ENCODE measurements at places on chromosomes 3 and 15.
A peak's percentile ranks its signal among the peaks of the same experiment; 100 is the strongest.

- no peak for DNase-seq
Observed at GRCh38 chr3:132016061-132017041, 18.5 kb downstream of the CPNE4 start.

- DNase-seq: peak; percentile 51
Observed at GRCh38 chr3:13192471-13193213, 119.4 kb upstream of the IQSEC1 start.

GRCh38 chr3:161270991-161271390 lies 49.9 kb downstream of the NMD3 start:
- DNase-seq: no peak

GRCh38 chr3:89787979-89788378 lies 680.6 kb downstream of the EPHA3 start:
- DNase-seq: no peak

- DNase-seq: no peak
Observed at GRCh38 chr3:65836047-65836446, 202.7 kb downstream of the MAGI1 start.

DNA sequence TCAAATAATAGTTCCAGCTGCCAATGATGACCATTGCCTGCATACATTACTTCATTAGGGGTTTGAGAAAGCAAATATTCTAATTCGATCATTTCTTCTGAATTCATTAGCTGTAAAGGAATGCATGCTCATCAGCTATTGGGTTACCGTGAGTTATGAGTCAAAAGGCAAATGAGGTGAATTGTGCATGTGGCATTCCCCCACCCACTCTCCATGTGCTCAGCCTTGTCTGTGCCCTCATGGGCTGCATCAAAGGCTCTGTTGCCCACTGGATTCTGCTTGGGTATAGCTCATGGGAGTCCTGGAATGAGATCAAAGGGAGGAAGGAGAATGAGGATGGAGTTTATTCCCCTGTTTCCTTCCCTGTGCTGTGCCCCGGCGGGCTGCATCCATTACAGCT lies 99.3 kb upstream of the CHRNA7 start:
- no peak for DNase-seq

DNA sequence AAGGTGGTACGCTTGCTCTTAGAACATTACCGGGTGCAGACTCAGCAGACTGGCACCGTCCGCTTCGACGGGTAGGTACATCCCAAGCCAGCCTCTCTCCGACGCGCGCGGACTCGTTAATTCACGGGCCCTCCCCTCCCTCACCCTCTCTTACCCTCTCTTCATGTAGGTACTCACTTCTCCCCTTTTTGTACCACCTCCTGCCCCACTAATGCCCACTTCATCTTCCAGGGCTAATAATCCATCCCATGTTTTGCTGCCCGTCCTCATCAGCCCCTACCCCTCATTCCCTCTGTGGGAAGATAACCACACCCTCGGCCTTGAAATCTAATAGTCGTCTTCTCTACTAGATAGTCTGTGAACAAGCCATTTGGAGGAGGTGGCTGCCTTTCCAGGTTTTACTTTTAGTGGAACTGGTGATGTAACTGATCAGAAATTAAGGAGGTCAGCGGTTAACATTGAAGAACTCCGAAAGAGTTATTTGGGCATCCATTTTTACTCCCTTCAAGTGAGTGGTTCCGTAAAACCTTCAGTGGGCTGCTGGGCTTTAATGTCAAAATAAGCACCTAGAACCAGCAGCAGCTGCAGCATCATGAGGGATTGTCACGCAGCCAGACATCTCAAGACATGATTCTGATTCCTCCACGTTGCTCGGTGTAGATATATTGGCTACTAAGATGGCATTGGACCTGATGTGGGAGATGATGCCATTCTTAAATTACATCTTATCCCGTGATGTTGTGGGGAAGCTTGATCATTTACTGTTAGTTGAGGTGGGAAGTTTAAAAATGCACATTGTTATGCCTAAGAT lies 1.3 kb downstream of the FEM1B start:
- DNase-seq: no peak

DNA sequence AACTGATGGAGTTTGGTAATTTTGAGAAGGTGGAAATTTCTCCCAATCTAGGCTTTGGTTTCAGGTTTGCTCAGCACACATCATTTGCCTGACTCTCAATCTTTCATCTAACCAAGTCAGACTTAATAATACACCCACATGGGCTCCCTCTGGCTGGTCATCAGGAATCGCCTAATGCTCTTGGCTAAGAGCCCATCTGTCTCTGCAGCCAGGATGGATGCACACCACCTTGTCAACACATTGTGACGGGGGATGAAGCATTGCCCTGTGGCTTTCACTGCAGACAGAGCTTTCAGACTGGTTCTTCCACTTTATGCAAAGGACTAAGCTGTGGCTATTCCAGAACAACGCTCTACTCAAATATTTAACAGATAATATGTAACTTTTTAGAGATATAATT lies 3.0 kb upstream of the HDGFL3 start:
- DNase-seq: no peak

DNA sequence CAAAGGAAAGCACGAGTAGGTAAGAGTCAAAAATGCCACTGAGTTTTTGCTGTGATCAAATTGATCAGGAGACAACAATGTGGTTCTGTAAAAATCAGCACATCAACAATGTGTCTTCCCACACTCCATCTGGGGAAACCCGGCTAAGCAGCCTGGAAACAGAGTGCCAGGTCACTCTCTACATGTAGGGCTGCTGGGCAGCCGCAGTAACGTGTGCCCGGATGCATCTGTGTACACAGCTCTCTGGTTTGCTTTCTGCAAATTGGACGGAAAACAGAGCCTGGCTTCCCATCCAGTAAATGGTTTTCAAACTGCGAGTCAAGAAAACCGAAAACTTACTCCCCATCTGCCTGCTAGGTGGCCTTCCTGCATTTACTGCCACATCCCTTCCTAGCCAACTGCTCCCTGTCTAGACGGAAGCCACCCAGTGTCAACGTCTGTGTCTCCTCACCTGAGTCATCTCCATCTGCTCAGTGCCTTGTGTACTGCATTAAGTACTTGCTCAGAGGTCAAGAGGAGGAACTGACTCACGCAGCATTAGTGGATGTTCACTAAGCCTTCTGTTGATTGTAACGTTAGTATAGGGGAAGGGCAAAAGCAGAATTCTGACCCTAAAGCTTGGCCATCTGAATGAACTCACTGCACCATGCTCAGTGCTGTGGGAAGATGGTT lies 124.1 kb downstream of the TJP1 start:
- no peak for DNase-seq

DNA sequence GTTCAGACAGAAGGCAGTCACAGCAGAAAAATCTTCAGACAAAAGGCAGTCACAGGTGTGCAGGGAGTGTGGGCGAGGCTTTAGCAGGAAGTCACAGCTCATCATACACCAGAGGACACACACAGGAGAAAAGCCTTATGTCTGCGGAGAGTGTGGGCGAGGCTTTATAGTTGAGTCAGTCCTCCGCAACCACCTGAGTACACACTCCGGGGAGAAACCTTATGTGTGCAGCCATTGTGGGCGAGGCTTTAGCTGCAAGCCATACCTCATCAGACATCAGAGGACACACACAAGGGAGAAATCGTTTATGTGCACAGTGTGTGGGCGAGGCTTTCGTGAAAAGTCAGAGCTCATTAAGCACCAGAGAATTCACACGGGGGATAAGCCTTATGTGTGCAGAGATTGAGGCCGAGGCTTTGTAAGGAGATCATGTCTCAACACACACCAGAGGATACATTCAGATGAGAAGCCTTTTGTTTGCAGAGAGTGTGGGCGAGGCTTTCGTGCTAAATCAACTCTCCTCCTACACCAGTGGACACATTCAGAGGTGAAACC lies 27.6 kb downstream of the ZNF589 start:
- DNase-seq: no peak

GRCh38 chr15:49015896-49016295 lies 30.4 kb downstream of the SECISBP2L start:
- no peak for DNase-seq

GRCh38 chr15:85331655-85332285 lies 48.6 kb upstream of the AKAP13 start:
- DNase-seq: no peak

DNA sequence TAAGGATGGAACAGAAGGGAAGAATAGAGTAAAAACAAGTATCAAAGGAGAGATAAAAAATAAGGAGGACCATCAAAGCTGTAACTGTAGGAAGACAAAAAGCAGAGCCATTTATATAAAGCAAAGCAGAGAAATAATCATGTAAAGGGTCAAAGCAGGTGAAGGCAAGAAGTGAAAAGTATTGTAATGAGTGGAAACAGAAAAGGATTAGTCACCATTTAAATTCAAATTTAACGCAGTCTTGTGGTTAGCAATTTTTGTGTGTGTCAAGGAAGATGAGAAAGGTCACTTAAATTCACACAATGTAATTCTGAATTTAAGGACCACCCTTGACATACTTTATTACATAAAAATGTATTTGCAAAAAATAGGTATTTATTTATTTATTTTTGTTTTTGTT lies 567.8 kb downstream of the ROBO1 start:
- no peak for DNase-seq

- DNase-seq: no peak
Observed at GRCh38 chr15:63052961-63053698, 10.6 kb downstream of the TPM1 start.

- DNase-seq: no peak
Observed at GRCh38 chr3:69326855-69327300, 59.0 kb downstream of the FRMD4B start.

DNA sequence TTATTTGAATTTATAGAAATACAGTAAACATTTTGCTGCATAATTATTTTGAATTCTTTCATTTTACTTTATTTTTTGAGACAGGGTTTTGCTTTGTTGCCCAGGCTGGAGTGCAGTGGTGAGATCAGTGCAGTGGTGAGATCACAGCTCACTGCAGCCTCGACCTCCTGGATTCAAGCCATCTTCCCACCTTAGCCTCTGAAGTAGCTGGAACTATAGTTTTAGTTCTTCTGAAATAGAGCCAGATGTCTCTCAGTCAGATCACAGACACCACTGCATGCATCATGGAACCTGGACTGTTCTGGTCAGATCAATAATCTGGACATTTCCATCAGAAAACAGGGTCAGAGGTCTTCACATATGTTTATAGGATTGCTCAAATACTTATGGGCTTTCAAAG lies 7.9 kb downstream of the RPLP1 start:
- DNase-seq: no peak

GRCh38 chr15:81043281-81043934 lies 42.7 kb downstream of the TLNRD1 start:
- no peak for DNase-seq

- DNase-seq: no peak
Observed at GRCh38 chr15:69956417-69956816, 141.3 kb downstream of the TLE3 start.

DNA sequence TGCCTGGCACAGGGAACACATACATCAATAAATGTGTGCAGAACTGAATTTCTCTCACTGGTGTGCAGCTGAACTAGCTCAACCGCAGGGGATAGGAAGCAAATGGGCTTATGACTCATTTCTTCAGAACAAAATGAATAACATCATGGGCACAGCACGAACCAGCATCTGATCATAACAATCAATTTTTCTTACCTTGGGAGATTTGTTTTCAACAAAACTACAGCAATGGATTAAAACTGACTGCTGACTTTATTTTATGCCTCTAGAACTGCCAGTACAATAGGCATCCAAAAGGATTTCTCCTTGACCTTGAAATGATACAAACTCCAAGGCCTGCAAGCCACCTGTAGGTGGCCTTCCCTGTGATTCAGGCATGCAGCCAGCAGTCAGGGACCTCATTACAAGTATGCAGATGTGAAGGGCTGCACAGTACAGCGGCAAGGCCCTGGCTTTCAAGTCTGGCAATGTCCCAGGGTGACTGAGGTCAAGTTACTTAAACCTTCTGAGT lies 26.1 kb downstream of the TAMM41 start:
- no peak for DNase-seq

DNA sequence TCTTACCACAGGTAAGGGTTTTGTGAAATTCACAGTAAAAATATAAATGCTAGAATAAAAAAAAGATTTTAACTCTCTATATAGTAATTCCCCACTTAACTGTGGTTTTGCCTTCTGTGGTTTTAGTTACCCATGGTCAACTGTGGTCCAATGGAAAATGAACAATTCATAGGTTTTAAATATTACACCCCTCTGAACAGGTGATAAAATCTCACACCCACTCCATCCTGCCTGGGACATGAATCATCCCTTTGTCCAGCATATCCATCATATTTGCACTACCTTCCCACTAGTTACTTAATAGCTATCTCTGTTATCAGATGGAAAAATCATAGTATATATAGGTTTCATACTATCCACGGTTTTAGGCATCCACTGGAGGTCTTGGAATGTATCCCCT lies 49.2 kb downstream of the HDGFL3 start:
- no peak for DNase-seq

GRCh38 chr3:101202640-101203039 lies 117.7 kb downstream of the IMPG2 start:
- no peak for DNase-seq

DNA sequence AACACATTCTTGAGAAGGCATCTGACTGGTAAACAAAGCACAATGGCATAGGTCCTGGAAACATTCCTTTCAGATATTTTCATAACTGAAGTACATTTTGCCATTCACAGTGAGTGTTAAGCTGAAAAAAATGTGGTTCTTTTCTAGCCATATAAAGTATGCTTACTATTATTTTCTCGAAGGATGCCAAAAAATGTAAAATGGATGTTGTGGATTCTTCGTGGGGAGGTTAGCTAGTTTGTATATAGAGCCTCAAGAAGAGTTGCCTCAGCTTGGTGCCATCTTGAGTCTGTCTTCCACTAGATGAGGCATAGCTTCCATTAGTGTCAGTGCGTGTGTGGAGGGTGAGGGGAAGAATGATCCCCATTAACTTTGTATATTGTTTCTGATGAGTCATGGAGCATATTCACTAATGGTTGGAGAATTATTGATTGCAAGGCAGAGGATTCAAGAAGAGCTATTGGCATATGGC lies 4.1 kb downstream of the MBNL1 start:
- no peak for DNase-seq

GRCh38 chr15:47027322-47027946 lies 689.9 kb upstream of the SEMA6D start:
- DNase-seq: no peak

- DNase-seq: no peak
Observed at GRCh38 chr15:87225436-87225835, 1031.1 kb downstream of the NTRK3 start.

DNA sequence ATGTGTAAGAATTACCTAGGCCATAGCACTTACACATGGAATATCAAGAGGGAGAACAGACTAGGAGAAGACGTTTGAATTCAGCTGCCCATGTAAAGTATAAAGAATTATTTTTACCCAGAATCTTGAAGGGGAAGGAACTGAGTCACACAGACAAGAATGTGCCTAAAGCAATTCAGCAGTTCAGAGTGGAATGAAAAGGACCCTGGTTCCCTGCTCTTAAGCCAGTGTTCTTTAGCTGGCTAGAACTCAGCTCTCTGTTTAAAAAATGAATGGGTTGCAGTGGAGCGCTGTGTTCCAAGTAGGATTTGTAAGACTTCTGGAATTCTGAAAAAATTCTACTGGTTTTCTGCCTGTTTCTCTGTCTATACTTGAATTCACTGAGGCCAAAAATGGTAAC lies 440.2 kb downstream of the LPP start:
- DNase-seq: no peak

GRCh38 chr15:66962522-66962921 lies 102.9 kb upstream of the SMAD3 start:
- no peak for DNase-seq

- DNase-seq: no peak
Observed at GRCh38 chr15:95958382-95958781, 372.1 kb upstream of the NR2F2 start.

- peak; percentile 68 for DNase-seq
Observed at GRCh38 chr3:196837819-196838420, 29.8 kb upstream of the SENP5 start.

- DNase-seq: no peak
Observed at GRCh38 chr15:45653702-45654424, 19.0 kb downstream of the SQOR start.

All from endothelial cell (in vitro differentiated cells).